ENCODE measurements at places on chromosomes 5 and 9. TPM values are rescaled to one million over a fixed set of nuclear protein-coding genes. Genes with fewer than 3 reads are reported as not detected.

Gene OLFM1
- not detected for total RNA-seq

DNA sequence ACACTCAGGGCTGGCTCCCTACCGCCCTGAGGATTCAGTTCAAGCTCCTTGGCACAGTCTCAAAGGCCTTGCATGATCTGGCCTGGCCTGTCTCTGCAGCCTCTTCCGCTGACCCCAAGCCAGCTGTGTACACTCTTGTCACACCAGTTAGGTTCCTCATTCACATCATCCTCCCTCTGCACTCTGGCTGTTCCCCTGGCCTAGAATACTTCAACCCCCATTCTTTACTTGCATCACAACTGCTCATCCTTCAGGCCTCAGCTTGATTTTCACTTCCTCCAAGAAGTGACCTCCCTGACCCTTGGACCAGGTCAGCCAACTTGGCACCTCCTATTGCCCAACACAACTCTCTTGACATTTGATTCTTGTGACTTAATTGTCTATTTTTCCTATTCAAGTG is 18.9 kb upstream of the PFDN1 start:
- no peak for DNase-seq

Gene CMYA5
- total RNA-seq = 0.39 TPM

Gene PGGT1B
- 38.3 TPM for total RNA-seq

GRCh38 chr9:61669352-61669751 is 479.5 kb downstream of the SPATA31A7 start:
- no peak for DNase-seq

- DNase-seq = no peak
Measured at GRCh38 chr9:130480673-130481072, 35.9 kb downstream of the ASS1 start.

Gene FOXD4L6
- total RNA-seq = not detected

- DNase-seq = no peak
Measured at GRCh38 chr9:96149533-96150280, 152.3 kb downstream of the HSD17B3 start.

Gene DRD1
- total RNA-seq = not detected

DNA sequence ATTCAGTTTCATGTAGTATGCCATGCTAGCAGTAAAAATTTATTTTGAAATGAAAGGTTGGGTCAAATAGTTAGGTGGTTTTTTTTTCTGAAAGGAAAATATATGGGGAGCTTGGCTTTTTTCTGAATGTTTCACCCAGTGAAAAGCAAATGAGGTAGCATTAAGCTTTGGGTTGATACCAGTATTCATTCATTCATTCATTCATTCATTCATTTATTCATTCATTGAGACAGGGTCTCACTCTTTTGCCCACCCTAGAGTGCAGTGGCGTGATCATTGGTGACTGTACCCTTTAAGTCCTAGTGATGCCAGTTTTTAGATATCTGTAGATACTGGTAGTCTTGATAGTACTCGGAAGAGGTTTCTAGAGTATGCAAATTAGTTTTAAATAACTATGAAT is 42.4 kb upstream of the LRRC70 start:
- DNase-seq = no peak

Gene SMIM27
- total RNA-seq = 5.3 TPM

Gene SUSD3
- 2.2 TPM for total RNA-seq

- DNase-seq = no peak
Measured at GRCh38 chr5:180115326-180116076, 43.9 kb upstream of the RNF130 start.

DNA sequence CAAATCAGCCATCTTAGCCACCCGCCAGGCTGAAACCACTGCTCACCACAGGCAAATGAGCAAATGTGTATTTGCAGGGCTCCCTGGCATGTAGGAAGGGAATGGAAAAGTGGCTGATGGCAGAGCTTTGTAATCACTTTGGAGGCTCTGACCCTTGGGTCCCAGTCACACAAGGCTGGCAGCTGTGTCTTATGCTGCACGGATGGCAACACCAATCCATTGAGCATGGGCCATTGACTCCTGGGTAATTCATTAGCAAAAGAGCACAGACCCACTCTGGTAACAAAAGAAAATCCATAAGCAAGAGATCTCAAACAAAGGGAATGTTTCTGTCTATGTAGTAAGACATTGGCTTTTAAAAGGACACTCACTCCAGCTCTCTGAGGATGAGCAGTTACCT is 57.6 kb downstream of the SPOCK1 start:
- no peak for DNase-seq

Gene NEUROG1
- not detected for total RNA-seq

- no peak for DNase-seq
Measured at GRCh38 chr5:176818391-176819098, 8.2 kb downstream of the UNC5A start.

DNA sequence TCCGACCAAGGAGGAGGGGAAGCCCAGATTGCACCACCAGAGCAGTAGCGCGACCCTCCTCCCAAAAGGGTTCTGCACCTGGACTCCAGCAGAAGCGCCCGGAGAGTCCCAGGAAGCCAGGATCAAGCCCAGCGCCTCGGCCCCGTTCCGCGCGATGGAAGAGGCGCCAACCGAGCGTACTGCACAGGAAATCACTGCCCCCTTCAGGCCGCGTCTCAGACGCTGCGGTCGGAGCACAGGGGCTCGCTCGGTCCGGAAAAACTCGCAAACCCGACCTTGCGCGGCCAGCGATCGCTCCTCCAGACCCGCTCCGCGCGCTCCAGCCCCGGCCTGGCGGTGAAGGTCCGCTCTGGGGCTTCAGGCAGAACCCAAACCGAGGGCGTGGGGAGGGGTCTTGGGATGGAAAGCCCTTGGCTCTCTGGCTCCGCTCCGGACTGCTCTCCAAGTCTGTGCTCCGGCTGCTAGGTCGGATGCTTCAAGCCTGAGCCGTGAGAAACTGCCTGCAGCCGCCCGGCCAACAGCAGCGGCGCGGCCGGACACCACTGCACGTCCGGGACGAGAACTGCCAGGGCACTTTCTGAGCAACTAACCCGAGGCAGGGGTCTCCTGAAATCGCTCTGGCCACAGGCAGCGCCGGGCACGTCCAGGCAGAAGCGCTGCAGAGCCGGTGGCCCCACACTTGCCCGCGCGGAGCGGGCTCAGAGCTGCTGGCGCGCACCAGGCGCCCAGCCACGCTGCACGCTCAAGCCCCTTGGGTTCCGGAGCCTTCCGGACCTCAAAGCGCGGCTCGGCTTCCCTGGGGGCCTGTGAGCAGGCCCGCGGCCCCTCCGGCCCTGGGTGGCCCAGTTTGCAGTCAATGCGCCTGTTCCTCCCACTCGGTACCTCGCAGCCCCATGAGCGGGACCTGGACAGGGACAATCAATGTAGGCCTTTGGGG is 1.3 kb downstream of the GABBR2 start:
- DNase-seq = no peak

Gene FAM221B
- not detected for total RNA-seq

Gene SPINK5
- 4.2 TPM for total RNA-seq

GRCh38 chr9:120579139-120580050 is 572 bp downstream of the CDK5RAP2 start:
- peak; percentile 45 for DNase-seq

DNA sequence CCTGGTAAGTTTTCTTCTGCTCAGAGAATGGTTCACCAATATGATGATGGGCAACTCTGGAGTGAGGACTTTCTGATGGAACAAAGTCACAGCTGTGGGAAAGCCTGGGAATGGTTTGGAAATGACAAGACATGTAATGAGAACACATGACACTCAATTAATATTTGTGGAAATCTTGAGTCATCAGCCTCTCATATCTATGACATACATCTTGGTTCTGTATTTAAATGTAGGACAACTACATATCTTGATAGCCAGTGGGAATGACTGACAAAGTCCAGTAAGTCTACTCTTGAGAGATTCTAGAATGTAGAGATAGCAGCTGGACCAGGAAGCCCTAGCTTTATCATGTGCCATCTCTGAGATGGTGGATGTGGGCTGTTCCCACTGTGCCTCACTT is 85.5 kb downstream of the PALM2AKAP2 start:
- DNase-seq = no peak

Gene FOXD4
- total RNA-seq = 0.93 TPM

Gene IFNA13
- total RNA-seq = not detected

- DNase-seq = no peak
Measured at GRCh38 chr5:84494453-84494852, 109.8 kb upstream of the EDIL3 start.

Gene NR5A1
- total RNA-seq = not detected

- no peak for DNase-seq
Measured at GRCh38 chr5:153974813-153975163, 63.9 kb downstream of the FAM114A2 start.

- peak; percentile 33 for DNase-seq
Measured at GRCh38 chr5:29079771-29080170, 2041.4 kb upstream of the CDH9 start.

DNA sequence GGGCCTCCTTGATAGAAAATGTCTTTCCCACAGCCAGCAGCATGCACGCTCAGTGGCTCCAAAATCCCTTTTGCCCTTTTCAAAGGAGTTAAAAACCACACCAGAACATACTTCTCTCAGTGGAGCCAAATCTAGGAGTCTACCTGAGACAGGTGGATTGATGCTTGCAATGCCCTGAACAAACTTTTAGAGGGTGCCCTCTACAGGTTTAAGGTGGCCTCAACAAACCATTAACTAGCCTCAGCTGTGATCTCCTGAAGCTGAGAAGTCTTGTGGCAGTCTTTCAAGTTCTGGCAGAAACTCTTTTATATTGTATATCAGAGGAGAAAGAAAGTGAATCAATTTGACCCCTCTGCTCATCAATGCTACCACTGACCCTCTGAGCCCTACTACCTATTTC is 125.4 kb downstream of the MED27 start:
- no peak for DNase-seq

DNA sequence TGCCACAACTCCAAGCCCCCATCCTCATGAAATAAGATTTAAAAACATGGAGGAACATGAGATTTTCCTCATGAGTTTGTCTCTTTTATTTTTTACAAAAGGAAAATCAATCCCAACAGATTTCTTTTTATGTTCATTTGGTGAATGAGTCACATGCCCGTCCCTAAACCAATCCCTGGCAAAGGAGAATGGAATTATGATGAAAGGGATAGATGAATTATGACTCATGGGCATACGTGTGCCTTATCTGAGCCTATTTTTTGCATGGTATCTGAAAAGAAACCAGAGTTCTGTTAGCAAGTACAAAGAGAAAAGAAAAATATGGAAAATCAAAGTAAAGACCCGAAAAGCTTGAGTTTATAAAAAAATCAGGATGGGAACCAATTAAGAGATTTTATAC is 267.5 kb upstream of the TMEM161B start:
- no peak for DNase-seq

GRCh38 chr5:10456583-10457420 is 15.1 kb downstream of the ROPN1L start:
- no peak for DNase-seq

Gene ZNF300
- total RNA-seq = 1.8 TPM

Gene OR1L6
- not detected for total RNA-seq

Gene CSF2
- total RNA-seq = not detected

DNA sequence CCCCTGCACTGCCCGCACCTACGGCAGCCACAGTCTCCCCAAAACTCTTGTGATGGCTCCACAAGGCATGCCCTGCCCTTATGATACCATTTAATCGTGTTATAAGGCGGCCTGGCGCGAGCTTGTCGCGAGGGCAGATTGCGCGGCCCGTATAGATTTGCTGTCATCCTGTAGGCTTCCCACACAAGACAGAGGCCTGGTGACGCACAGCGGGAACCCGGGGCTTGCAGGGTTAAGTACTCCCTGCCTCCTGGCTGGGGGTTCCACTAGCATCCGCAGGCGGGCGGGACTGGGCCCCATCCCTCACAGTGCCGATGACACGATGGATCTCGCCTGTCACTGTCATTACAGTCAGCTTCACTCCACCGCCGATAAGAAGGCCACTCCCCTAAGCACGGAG is 364.9 kb upstream of the IRX2 start:
- DNase-seq = no peak

Gene ITGA2
- total RNA-seq = 19.3 TPM

Gene MCCC2
- 124 TPM for total RNA-seq

Gene PTPN3
- total RNA-seq = 12.4 TPM

DNA sequence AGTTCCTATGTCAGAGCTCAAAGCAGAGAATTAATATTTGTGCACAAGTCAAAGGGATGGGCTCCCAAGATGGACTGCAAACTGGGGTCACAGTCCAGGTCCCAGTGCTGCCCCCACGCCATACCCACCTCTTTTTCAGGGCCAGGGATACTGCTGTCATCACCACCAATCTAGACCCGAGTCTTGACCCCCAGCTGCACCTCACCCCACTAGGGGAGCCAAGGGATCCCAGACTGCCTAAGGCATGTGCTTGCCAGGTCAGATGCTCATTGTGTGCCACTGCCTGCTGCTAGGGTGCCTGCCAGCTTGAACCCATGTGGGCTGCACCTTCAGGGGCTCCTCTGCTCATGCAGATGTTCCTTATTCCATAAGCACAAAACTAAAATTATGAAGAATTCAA is 215.6 kb upstream of the NREP start:
- DNase-seq = no peak

Gene CEP78
- total RNA-seq = 10.1 TPM

DNA sequence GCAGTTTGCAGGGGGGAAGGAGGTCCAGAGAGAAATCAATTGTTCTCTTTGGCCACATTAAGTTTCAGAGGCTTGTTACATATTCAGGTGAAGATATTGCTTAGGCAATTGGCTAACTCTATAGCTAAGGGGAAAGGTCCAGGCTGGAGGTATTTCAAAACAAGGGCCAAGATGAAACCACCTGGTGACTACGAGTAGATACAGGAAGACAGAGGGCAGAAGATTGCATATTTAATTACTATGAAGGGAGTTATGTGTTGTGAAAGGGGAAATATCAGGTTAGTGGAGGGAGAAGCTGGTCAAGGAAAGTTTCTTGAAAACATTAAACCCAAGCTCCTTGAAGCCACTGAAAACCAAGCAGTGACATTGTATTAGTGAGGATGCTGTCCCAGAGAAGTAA is 1.9 kb upstream of the RAD23B start:
- no peak for DNase-seq

DNA sequence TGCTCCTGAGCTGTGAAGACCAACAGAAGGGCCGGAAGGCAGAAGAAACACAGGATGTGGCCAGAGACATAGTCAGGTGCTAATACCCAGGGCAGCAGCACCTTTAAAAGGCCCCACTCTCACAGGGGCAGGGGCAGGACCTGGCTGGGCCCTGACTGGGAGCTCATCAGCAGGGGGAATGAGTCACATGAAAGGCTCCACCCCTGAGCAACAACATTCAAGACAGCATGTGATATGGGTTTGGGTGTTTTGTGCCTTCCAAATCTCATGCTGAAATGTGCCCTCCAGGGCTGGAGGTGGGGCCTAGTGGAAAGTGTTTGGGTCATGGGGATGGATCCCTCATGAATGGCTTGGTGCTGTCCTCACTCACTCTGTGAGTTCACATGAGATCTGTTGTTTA is 181.7 kb downstream of the ERCC6L2 start:
- DNase-seq = no peak

GRCh38 chr5:55868846-55869245 is 17.7 kb downstream of the IL31RA start:
- no peak for DNase-seq

Gene SLC22A4
- total RNA-seq = 1.7 TPM

Gene GFI1B
- total RNA-seq = 0.79 TPM

GRCh38 chr9:14962193-14962882 is 52.1 kb upstream of the FREM1 start:
- no peak for DNase-seq

- DNase-seq = peak; percentile 63
Measured at GRCh38 chr5:59367791-59368394, 525.6 kb downstream of the PDE4D start.

Gene EIF4EBP3
- total RNA-seq = 7.6 TPM

GRCh38 chr5:142944140-142944539 is 174.0 kb downstream of the ARHGAP26 start:
- no peak for DNase-seq
